Activated CD8-positive, alpha-beta memory T cell treated with anti-CD3 and anti-CD28 coated beads for 1 hour (primary cell): ENCODE measurements at places on chromosomes 5 and 9.

- DNase-seq: no peak
Measured at GRCh38 chr9:70405808-70406433, 8.5 kb downstream of the KLF9 start.

DNA sequence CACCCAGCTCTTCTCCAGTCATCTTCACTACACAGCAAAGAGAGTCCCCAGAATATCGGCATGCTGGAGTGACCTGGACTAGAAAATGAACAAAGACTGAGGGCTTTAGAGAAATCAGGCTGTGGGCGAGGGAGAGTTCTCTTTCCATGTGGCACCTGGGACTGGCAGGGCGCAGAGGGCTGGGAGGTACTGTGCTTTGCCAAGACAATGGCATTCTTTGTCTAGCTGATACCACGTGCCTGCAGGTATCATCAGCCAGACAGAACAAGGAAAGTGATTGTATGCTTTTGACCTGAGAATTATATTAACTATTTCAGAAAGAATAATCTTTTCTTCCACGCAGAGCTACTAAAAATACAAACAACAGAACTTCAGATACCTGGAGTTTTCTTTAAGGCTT is 30.5 kb downstream of the DDX31 start:
- DNase-seq: no peak

DNA sequence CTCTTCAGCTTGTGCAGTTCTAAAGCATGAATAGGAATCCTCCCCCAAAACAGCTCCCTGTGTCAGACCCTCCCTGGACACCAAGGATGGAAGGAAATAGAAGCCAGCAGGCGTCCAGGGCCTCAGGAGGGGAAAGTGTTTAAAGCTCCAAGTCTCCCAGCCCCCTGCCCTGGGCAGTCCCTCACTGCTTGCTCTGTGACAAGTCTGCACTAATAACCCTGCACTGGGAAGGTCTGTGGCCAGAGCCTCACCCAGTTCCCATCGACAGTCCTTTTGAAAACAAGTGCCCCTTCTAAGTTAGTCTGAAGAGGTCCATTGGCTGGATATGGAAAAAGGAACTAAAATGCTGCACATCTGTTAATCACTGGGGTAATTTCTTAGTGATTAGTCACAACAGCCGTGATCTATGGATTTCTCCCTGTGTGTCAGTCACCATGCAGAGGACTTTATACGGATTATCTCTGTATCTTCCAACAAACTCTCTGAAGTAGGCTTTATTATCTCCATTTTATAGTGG is 195.3 kb downstream of the FBXL7 start:
- no peak for DNase-seq

DNA sequence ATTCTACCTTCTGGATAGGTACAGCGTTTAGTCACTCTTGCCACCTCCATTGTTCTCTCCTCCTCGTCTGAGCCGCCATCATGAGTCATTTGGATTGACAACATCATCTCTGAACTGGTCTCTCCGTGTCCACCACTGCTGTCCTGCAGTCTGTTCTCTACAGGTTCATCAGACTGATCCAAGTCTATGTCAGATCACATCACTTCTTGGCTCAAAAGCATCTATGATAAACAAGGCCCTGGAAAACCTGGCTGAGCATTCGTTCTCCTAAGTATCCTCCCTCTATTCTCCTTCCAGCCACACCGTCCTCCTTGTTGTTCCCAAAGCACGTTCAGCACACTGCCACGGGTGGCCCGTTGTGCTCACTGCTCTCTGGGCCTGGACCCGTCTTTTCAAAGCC is 50.5 kb downstream of the CTNND2 start:
- DNase-seq: no peak

DNA sequence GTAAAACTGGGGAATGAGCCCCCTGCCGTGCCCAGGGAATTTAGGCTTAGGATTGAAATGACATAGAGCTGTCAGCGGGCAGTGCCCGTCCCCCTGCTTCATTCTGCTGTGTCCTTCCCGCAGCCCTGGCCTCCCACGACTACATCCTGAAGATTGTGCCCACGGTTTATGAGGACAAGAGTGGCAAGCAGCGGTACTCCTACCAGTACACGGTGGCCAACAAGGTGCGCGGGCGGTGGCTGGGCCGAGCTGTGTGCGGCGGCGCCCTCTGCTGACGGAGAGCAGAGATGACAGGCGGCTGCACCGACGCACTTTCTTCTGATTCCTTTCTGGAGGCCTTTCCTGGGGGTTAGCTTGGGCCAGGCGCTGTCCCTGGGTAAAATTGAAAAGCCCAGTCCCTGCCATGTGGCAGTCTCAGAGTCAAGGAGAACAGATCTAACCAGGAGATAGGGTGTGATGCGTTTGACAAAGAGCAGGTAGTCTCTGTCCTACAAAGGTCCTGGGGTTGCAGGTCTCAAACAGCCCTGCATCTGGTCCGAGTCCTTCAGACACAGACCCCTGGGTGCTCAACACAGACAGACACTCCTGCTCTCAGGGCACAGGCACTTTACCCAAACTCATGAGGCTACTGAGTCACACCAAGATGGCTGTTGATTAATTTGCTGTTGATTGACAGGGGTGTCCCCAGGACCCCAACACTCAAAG is 26.8 kb upstream of the RPL26L1 start:
- DNase-seq: peak; percentile 44
